ENCODE measurements at places on chromosomes 2 and 18. TPM values are rescaled to one million over a fixed set of nuclear protein-coding genes. Genes with fewer than 3 reads are reported as not detected.

GRCh38 chr18:43077510-43078308 lies 37.8 kb downstream of the RIT2 start:
- H3K4me3 ChIP-seq, result no peak overlapping the region
- DNase-seq, result no peak
- H3K4me1 ChIP-seq, result no peaks in the 10 kb centered on the region
- H3K27ac ChIP-seq, result no peak overlapping the region
- H3K36me3 ChIP-seq, result no peaks in the 10 kb centered on the region

Gene IL18R1
- total RNA-seq, result 22.1 TPM

GRCh38 chr2:182049372-182050148 lies 63.9 kb downstream of the PPP1R1C start:
- no peak overlapping the region for H3K4me3 ChIP-seq
- H3K27me3 ChIP-seq, result no peaks in the 10 kb centered on the region
- H3K36me3 ChIP-seq, result no peaks in the 10 kb centered on the region
- no peak overlapping the region for H3K27ac ChIP-seq
- no peak for DNase-seq
- H3K4me1 ChIP-seq, result no peaks in the 10 kb centered on the region

Gene RSAD2
- 100 TPM for total RNA-seq

- no peak for DNase-seq
- H3K4me3 ChIP-seq, result no peak overlapping the region
- no peaks in the 10 kb centered on the region for H3K27me3 ChIP-seq
Observed at GRCh38 chr2:103448495-103448894, 686.7 kb downstream of the TMEM182 start.

Gene CD8B2
- not detected for total RNA-seq

- peak within 1 kb of the TSS; percentile 30 for H3K4me3 ChIP-seq
- no peaks in the 10 kb centered on the region for H3K36me3 ChIP-seq
- H3K27me3 ChIP-seq, result peaks cover 77% of the 10 kb centered on the region
- peaks cover 11% of the 10 kb centered on the region for H3K4me1 ChIP-seq
- H3K27ac ChIP-seq, result no peak within 1 kb of the TSS
Observed at GRCh38 chr2:229714080-229714735, at the start of gene DNER. DNER (minus strand) TSS chr2:229714555; CDS start chr2:229714423, 132 bp downstream.

GRCh38 chr2:216911886-216912285 lies 52.0 kb upstream of the TNP1 start:
- H3K27me3 ChIP-seq, result no peaks in the 10 kb centered on the region
- no peak for DNase-seq
- H3K27ac ChIP-seq, result no peak overlapping the region
- H3K36me3 ChIP-seq, result no peaks in the 10 kb centered on the region

DNA sequence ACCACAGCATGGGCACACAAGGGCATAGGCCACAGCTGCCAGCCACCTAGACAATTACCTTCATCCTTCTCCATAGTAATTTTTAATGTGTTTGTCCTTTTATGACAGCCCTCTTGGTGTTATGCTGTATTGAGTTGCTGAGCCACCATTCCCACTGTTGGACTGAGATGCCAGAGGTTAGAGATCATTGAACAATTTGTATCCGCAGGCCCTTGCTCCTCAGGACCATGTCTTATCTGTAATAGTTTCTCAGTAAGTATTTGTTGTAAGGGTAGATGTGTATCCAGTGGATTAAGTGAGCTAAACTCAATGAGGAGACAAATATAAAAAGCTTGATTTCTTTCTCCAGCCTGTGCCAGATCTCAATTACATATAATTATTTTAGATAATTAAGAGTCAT lies 832.8 kb upstream of the ID2 start:
- no peak overlapping the region for H3K27ac ChIP-seq
- peaks cover 13% of the 10 kb centered on the region for H3K4me1 ChIP-seq
- no peak for DNase-seq
- H3K4me3 ChIP-seq, result no peak overlapping the region

Gene IL37
- total RNA-seq, result not detected

GRCh38 chr2:171244970-171245782 lies 84.5 kb upstream of the TLK1 start:
- peak overlapping the region; percentile 23 for H3K27ac ChIP-seq
- peaks cover 48% of the 10 kb centered on the region for H3K4me1 ChIP-seq
- no peaks in the 10 kb centered on the region for H3K27me3 ChIP-seq
- no peak overlapping the region for H3K4me3 ChIP-seq

Gene PTPN4
- total RNA-seq, result 75.2 TPM

DNA sequence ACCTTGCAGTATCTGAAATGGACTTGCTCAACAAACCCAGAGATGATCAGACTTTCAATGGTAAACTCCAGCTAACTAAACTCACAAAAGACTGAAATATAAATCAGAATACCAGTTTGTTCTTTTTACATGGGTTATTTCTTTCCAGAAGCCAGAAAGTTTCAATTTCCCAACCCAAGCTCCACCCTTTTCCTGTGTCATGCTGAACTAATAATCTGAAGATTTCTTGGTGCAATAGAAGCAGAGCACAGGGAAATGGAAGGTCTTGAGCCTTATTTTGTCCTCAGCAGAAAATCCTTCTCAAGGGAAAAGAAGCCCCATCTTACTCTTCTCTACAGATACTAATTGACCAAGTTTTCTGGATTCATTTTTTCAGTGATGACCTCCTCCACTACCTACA lies 93.3 kb upstream of the PAPOLG start:
- no peak for DNase-seq
- no peak overlapping the region for H3K4me3 ChIP-seq
- peaks cover 6% of the 10 kb centered on the region for H3K27me3 ChIP-seq
- H3K4me1 ChIP-seq, result peaks cover 7% of the 10 kb centered on the region
- no peak overlapping the region for H3K27ac ChIP-seq

DNA sequence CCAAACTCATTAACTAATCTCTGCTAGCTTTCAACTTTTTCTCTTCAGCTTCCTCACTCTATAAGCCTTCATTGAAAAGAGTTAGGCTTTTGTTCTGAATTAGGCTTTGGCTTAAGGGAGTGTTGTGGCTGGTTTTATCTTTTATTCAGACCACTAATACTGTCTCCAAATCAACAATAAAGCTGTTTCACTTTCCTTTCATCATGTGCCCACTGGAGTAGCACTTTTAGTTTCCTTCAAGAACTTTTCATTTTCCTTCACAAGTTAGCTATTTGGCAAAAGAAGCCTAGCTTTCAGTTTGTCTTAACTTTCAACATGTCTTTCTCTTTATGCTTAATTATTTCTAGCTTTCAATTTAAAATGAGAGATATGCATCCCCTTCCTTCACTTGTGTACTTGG lies 271.7 kb upstream of the FSIP2 start:
- no peaks in the 10 kb centered on the region for H3K27me3 ChIP-seq
- DNase-seq, result no peak
- H3K4me3 ChIP-seq, result no peak overlapping the region
- H3K36me3 ChIP-seq, result no peaks in the 10 kb centered on the region

DNA sequence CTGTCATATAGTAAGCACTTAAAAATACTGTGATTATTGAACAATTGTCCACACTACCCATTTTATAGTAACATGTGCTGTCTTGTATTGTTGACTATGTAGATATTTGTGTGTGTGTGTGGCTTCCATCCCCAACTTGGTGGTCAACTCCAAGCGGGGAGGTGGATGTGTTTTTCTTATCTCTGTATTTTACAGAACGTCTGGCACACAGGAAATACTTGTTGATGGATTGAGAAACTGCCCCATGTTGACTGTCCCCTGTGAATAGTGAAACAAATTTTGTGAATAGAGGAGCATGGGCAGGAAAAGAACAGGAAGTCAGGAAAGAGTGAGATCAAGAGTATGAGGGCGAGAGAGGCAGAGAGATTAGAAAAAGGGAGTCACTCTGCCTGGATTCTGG lies 83.6 kb downstream of the CELF4 start:
- H3K36me3 ChIP-seq, result no peaks in the 10 kb centered on the region
- peaks cover 37% of the 10 kb centered on the region for H3K27me3 ChIP-seq
- no peak overlapping the region for H3K27ac ChIP-seq
- H3K4me3 ChIP-seq, result no peak overlapping the region
- H3K4me1 ChIP-seq, result peaks cover 1% of the 10 kb centered on the region
- no peak for DNase-seq

GRCh38 chr2:3595404-3595803 lies 492 bp downstream of the COLEC11 start:
- H3K4me1 ChIP-seq, result peaks cover 15% of the 10 kb centered on the region
- no peaks in the 10 kb centered on the region for H3K27me3 ChIP-seq
- no peaks in the 10 kb centered on the region for H3K36me3 ChIP-seq
- no peak overlapping the region for H3K27ac ChIP-seq
- H3K4me3 ChIP-seq, result no peak overlapping the region

DNA sequence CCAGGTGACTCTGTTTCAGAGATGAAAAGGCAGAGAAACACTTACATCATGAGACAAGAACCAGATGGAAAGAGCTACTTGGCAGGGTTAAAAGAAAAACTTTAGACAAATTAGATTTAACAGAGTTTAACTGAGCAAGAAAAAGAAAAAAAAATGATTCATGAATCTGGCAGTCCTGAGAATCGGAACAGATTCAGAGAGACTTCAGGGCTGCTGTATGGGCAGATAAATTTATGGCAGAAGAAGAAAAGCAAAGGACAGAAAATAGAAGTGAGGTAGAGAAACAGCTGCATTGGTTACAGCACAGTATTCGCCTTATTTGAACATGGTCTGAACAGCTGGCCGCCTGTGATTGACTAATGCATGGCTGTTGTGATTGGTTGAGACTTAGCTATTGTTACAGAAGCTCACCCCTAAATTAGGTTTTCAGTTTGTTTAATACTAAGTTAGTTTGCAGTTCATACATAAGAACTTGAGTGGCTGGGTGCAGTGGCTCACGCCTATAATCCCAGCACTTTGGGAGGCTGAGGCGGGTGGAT lies 43.0 kb upstream of the RHOB start:
- H3K36me3 ChIP-seq, result peaks cover 1% of the 10 kb centered on the region
- H3K4me3 ChIP-seq, result no peak overlapping the region
